ENCODE measurements at places on chromosomes 2 and 18. TPM values are rescaled to one million over a fixed set of nuclear protein-coding genes. Genes with fewer than 3 reads are reported as not detected.

CDH19 gene
- total RNA-seq: 2.3 TPM

SULT1C2 gene
- total RNA-seq: 1.9 TPM

GPR148 gene
- not detected for total RNA-seq

KCNJ13 gene
- total RNA-seq: not detected

NEU4 gene
- 109 TPM for total RNA-seq

ERCC3 gene
- total RNA-seq: 15.1 TPM

CHN1 gene
- total RNA-seq: 1.6 TPM

DNA sequence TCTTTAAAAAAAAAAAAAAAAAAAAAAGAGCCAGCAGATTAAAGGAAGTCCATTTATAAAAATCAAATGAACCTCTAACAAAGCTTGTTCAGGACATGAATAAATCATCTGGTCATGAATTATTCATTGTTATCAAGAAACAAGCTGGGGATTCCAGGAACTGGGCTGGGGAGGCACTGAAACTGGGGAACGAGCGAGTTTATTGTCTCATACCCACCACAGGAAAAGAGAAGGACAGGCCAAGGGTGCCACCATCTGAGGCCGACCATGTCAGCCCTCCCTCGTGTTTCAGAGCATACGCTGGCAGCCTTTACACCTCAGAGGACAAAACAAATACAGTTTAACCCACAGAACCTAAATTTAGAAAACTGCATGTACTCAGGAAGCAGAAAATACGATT, 164.2 kb downstream of the VWC2L start:
- DNase-seq: no peak

DNA sequence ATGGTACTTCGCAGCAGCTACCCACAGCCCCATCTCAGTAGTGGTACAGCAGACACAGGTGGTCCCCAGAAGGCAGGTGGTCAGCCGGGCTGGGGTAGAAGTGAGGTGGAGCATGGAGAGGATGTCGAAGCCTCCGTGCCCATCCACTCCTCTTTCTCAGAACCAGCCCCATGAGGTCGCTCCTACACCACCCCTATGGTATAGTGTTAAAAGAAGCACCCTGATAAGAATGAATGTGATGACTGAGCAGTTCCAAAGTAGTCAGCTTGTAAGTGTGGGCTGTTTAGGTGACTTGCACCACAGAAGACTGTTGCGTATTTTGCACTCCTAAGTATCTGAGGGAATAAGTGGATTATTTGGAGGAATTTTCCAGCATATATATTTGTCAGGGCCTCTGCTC, 111.3 kb downstream of the WDSUB1 start:
- no peak for DNase-seq

DNA sequence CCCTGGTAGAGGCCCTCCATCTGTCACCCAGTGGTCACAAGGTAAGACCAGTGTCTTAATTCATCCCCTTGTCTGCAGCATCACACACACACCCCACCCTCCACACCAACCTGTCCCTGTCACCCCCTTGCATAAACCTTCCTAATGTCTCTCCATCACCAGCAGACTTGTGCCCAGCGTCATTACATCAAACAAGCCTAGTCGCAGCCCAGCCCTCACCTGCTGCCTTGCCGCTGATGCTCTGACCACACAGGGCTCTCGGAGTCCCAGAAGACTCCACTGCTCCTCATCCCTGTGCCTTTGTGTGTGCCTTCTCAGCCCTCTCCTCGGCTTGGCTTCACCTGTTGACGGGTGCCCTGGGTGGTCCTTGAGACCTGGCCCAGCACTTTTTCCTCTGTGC, 171.2 kb downstream of the GLI2 start:
- no peak for DNase-seq

DNA sequence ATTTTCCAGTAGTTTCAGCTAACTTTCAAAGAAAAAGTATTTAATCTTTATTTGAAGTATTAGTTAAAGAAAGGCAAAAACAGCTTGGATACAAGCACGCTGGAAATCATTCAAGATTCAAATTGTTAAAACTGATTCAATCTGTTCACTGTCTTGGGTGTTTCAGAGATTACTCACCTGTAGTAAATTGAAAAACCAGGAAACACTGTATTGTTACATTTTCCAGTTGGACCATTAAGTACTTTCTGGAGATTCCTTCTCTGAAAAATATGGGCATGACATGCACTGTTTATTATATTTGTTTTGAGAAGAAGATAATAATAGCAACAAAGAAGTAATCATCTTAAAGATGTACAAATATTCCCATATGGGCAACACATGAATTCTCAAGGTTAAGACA, 196.1 kb downstream of the UBE2E3 start:
- DNase-seq: no peak

DNA sequence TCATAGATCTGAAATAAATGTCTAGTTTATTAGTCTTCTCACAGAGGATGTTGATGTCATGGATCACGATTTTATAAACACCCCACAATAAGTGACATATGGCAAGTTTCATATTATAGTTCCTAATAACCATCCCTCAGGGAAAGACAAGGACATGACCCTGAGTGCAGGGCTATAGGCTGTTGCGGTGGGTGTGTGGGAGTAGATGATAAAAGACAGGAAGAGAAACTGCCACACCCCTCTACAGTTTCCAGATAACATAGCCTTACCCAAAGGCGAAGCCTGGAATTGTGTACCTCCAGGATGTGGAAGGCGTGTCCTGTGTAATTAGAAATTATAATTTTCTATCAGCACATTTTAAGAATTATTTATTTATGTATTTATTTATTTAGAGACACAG, 2.4 kb upstream of the NEDD4L start:
- no peak for DNase-seq

DNA sequence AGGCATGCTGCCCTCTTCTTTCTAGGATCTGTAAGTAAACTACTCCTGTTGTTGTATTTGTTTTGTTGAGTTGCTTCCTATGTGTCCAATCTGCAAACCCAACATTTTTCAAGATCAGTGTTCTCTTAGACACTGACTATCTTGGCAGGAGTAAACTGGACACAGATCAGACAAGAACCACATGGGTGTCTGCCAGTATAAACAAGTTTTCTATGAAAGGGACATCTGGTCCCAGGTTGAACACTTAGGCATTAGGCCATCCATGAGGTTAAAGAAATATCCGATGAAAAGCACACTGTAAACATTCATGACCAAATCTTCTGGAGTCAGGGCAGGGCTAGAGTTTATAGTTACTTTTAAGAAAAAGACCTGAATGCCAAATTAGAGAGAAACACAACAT, 441.8 kb downstream of the NYAP2 start:
- peak; percentile 54 for DNase-seq

GRCh38 chr2:197862246-197862955, 58.0 kb downstream of the PLCL1 start:
- DNase-seq: no peak

- DNase-seq: no peak
These were observed 57.8 kb upstream of the HAAO start for GRCh38 chr2:42850016-42850805.

DNA sequence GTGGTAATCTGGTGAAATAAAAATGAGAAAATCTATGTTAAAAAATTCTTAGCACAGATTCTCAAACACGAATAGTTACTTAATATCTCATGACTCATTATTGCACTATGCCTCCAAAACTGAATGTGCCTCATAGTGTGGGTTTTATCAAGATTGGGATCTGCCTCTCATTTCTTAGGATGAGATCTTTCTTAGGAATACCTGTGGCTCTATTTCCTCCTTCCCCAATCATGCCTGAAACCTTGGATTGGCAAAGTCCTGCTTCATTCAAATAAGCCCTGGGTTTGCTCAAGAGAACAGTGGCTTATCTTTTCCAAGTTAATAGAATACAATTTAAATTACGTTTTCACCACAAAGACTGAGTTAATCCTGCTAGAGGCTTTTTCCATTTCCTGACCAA, 100.3 kb downstream of the DPP10 start:
- DNase-seq: no peak

- no peak for DNase-seq
These were observed 321.4 kb downstream of the AFF3 start for GRCh38 chr2:99821039-99821438.

GRCh38 chr2:134504586-134505336, 214.0 kb downstream of the TMEM163 start:
- DNase-seq: no peak

DNA sequence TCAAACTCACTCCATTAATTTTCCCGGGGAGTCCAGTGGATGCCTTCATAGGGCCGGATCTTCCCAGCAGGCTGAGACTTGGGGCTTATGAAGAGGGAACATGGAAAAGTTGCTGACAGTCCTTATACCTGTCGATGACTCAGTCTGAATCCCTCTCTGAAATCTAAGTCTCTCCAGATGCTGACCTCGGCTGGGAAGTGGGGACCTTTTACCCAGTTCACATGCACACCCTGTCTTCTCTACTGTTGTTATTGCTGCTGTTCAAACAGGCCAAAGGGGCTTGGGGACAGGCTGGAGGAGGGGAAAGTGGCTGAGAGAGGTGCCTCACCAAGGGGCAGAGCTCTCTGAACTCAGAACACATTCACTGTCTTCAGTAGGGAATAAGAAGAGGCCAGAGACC, 4.1 kb upstream of the TNP1 start:
- no peak for DNase-seq

- no peak for DNase-seq
These were observed 888.4 kb downstream of the BCL11A start for GRCh38 chr2:59665021-59665420.

- no peak for DNase-seq
These were observed 79.9 kb downstream of the BCL11A start for GRCh38 chr2:60473546-60473945.

DNA sequence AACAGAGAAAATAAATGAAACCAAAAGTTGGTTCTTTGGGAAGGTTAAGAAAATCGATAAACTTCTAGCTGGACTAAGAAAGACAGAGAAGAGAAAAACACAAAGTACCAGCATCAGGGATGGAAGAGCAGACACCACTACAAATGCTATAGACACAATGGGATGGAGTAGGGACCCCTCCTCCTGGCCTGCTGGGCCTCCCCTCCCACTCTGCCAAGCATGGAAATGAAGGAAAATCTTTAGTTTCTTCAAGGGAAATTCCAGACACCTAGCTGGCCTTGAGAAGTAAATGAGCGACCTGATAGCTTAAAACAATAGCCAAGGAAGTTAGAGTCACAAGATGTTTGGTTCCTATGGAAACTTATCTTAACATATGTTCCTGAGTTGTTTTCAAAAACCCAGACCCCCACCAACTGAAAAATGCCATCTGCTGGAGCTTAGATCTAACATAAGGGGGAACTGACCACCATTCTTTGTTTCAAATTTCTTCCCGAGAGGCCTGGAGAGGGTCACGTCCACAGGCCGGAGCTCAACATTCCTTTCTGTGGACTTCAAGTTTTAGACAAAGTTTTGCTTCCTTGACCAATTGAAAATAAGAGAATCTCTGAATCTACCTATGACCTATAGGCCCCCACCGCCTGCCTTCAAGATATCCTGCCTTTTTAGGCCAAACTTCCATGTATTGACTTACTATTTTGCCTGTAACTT, 101.9 kb downstream of the BIN1 start:
- no peak for DNase-seq

DNA sequence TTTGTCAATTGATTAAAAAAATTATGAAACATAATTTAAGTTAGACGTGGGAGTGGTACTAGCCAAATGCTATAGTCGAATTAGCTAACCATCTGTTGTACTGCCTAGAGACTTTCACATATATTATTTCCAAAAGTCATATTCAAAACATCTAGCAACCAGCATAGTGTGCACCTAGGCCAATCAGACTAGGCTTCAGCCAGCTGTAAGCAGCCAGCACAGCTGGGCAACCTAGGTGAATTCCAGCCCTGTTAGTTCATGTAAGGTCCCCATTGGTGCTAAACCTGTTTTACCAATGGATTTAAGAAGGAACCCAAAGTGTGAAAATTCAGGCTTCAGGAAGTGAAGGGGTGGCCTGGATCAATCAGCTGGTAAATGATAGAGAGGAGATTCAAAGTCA, 144.3 kb downstream of the BCL2 start:
- no peak for DNase-seq

DNA sequence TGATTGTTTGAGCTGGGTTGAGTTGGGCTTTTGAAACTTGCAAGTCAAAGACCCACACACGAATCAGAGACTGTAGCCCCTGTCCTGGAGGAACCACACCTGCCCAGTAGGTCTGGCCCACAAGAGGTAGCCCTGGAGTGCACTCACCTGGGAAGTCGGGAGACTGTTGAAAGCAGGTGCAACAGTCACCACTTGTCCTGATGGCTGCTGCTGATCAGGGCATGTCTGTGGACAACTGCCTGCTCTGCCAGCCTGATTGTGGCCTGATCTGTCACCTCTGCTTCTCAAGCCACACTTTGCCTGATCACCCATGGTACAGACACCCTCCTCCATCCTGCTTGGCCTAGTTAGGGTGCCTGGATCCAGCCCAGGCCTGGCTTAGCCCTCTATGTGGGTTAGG, 105.0 kb upstream of the HAAO start:
- DNase-seq: no peak

GRCh38 chr18:63951302-63951705, 2.2 kb downstream of the HMSD start:
- no peak for DNase-seq

DNA sequence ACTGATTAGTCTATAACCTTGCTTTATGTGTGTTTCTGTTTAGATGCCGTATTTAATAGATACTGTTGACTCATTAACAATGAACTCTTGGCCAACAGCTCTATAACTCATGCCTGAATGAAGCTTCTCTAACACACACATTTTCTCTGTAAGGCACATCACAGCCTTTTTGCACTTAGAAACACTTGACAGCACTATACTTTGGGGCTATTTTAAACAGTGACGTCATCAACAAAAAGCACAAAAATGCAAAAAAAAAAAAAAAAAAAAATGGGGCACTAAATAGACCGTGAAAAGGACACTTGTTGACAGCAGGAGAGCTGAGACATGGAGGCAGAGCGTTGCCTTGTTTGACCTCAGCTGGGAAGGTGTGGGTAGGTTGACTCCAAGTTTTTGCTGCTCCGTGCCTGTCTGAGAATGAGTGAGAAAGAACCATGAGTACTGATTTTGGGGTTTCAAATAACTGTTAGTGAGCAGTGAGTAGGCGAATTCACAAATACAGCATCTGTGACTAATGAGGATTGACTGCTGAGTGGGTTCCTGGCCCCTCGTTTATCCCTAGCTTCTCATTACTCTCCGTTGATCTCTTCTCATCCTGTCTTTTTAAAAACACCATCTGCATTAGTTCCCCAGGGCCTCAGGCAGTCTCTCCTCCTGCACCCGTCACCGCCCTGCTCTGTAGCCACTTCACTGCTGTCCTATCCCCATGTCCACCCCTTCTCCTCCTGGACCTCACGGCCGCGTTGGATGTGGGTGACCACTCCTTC, 24.4 kb downstream of the SPP2 start:
- DNase-seq: no peak

GRCh38 chr2:61905372-61906185, at the start of gene COMMD1:
Gene COMMD1 (plus strand): TSS chr2:61905674. CDS start chr2:61905679, 5 bp downstream.
- DNase-seq: peak; percentile 88

DNA sequence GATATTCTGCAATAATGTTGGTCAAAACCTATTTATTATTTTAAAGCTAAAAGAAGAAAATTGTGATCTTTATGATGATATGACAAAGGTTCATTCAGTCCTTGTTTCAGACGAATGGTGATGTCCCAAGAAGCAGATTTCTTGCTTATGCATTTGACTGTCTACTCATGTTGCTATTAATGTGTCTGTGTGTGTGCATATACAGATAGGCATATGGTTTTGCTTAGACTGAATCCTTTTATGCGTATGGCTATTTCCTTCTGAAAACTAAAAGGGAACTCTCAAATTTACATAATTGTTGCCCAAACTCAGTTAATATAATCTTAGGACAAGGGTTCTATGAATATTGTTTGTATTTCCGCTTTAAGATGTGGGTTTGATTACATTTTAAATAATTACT, 632.3 kb upstream of the SETBP1 start:
- no peak for DNase-seq

All from left lobe of liver (tissue), 2 donors.